ENCODE measurements at places on chromosomes 4 and X.

GRCh38 chrX:18422886-18423285, 2.5 kb upstream of the CDKL5 start:
- DNase-seq, result no peak

GRCh38 chr4:48756689-48757220, 23.3 kb downstream of the FRYL start:
- no peak for DNase-seq

DNA sequence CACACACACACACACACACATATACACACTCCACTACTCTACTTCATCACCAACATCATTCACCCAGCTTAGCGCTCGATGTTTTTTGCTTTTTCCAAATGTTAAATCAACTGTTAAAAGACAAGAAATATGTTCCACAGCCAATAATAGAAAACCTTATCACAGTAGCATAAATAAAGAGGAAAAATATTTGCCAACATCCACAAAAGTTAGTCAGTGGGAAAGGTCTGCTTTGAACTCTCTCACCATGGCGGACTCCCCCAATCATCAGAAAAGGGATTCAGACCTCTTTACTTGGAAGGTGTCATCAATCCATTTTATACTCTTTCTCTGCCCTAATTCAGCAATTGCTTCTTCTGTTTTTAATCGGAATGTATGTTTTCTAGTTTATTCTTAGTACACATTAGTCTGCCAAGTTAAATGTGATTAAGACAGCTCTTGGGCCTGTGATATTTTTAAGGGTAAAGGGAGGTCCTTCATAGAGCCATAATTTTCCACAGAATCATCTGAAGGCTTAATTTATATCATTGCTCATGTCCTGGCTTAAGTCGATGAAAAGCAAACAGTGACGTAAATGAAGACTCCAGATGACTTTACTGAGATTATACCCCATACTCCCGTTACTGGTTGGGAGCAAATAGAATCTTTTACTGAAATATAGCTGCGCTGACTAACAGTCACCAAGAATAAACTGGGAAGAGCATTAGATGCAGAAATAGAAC, 29.7 kb upstream of the LGI2 start:
- no peak for DNase-seq

DNA sequence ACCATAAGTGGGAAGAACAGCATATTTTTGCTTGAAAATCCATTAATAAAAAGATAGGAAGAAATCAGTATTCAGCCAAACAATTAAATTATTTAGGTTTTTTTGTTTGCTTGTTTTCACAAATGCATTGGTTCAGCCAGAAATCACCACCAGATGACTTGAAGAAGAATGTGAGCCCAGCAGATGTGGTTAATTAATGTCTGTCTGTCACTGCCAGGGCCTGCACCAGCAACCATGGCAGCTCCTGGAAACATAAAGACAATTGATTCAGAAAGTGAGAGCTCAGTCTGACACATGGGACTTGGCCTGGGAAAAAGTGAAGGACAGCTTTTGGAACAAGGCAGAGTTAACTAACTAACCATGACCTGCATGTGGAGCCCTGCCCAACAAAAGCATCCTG, 74.0 kb downstream of the MAOB start:
- DNase-seq, result no peak

DNA sequence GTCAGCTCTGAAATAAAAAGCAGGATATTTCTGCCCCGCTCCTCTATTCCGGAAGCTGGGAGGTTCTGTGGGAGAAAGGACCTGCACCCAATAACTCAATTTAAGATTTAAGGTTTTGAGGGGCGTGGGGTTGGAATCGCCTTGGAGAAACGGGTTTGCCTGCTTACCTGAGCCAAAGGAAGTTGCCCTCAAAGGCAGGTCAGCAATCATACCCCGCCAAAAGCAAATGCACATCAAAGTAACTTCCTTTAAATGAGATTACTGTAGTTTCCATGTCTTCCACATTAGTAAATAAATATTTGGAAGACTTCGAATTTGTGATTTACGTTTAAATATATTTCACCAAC, 978 bp upstream of the HS3ST1 start:
- no peak for DNase-seq

GRCh38 chr4:156725257-156725656, 246.3 kb downstream of the PDGFC start:
- no peak for DNase-seq

DNA sequence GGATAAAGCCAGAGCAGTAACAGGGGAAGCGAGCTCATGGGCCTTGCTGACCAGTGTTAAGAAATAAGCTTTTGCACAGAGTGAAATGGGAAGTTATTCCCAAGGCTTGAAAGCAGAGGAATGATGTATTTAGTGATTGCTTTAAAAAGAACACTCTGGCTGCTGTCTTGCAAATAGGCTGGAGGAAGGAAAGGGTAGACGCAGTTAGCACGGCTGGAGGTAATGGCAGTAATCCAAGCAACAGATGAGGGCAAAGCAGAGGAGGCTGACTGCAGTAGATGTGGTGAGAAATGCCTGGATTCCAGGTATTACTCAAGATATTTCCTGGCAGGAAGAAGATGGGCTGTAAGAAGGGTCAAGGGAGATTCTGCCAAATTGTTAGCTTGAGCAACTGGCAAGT, 1342.3 kb upstream of the AGA start:
- no peak for DNase-seq

GRCh38 chrX:9132036-9132638, 98.2 kb upstream of the FAM9B start:
- DNase-seq, result no peak

DNA sequence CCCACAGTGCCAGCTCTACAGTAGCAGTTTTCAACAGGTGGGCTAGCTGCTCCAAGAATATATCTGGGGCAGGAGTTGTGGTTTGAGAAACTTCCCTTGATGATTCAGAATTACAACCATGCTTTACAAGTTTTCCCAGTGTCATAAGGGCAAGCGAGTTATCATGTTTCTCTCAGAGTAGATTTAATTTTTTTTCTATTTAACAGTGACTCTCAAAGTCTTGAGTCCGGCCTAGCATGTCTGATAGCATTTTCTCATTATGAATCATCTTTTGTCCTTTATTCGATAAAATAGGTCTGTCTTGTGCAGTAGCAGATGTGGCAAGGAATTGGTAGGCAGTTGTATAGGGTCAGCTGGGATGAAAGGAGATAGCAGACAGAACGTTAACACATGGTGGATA, 62.2 kb upstream of the SPANXD start:
- DNase-seq, result no peak

DNA sequence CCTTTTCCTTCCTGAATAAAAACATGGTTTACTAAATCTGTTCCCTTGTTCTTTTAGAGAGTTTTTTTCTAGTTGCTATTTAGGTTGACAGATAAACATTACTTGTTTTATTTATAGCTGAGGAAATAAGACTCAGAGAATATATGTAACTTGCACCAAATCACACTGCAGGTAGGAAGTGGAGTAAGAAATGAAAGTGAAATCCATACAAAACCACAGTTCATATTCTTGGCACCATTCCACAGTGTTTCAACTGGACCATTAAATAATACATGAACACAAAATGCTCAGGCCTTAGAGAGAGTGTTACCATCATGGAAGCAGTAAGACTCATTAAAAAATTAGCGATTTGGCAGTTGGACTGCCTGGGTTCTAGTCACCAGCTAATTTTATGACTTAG, 326.9 kb upstream of the SLIT2 start:
- no peak for DNase-seq

GRCh38 chr4:28948501-28948900, 1771.7 kb upstream of the PCDH7 start:
- no peak for DNase-seq

DNA sequence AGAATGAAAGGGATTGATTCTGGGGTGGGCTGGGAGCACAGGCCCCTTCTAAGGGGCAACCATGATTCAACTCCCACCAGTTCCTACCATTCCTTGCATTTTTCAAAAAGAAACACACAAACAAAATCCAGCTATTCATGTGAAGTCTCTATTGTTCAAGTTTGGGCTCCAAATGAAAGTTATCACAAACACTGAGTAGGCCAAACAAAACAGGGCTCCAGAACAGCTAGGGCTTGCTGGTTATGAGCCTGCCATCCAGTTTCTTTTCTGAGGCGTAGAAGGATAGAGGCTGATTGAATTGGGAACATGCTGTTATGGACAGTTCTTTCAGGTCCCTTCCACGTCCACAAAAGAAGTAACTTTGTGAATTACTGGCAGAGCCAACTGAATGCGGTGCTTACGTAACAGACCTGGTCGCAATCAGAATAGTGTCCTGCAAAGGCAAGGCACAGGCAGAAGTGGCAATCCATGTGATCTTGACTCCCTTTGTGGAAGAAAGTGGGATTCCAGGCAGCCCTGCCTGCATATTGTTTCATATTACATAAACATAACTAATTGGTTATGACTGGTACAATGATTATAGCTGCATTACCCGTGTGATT, 244.5 kb downstream of the SCFD2 start:
- no peak for DNase-seq

DNA sequence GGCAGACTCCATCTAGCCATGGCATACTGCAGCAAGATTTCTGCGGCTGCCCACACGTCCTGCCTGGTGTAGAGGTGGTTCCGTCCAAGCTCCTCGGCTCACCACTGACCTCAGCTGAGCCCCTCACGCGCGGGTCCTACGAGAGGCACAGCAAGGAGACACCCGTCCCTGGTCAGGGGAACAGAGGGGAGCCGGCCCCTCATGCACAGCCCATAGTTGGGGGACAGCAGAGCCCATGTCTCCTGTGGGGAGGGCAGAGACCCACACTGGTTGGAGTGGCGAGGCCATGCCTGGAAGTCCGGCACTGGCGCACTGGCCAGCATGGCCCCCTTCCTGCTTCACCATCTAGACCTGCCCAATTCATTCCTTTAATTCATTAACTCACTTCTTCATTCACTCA, 80.8 kb downstream of the HTRA3 start:
- no peak for DNase-seq

DNA sequence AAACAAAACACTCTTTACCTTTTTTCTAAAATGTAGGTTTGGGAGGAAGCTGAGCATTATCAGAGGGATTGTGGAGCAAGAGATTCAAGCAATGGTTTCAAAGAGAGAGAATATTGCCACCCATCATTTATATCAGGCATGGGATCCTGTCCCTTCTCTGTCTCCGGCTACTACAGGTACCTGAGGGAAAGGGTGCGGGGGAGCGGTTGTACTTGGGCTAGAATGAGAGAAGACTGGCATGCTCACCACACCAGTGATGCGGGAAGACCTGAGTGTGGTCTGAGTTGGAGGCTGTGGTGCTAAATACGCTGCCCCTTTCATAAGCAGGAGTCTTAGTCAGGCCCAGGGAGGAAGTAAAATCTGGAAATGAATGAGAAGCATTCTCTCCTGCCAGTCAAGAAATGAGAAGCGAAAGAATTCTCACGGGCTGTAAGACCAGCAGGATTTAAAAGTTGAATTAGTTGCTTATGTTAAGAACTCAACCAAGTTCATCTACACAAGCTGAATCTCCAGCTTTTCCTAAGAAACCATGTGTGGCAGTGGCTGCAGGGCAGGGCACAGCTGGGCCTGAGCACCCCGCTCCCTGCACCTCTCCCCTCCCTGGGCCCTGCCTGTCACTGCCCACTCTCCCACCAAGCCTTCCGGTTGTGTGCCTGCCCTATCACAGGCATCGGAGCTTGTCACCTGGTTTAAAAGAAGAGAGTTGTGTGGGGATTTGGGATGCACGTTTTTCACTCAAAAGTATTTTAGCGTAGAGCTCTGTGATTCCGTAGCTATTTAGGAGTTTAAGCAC, 24.8 kb upstream of the MSANTD1 start:
- no peak for DNase-seq

- no peak for DNase-seq
Observed at GRCh38 chr4:83207497-83208101, 77.0 kb downstream of the COQ2 start.

DNA sequence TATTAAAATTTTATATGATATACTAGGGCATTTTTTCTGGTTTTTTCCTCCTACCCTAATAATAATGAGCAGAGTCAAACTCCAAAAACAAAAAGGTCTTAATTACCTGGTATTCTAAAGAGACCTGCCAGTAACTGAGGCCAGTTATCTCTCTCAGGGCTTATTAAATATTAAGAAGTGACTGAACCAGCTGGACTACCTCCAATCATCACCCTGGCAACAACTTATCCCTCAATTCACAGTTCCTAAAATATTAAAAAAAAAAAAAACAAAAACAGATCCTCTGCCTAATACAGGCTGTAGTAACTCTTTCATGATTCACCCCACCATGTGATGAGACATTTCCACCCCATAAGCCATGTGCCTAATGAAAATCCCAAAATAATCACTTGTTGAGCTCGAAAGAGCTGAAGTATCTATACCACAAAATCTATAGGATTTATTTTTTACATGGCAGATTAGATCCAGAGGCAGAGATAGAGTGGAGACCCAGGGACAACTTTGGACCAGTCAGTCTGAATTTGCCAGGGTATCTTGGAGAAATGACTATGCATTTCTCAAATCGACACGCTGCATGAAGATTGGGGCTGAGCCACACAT, 698.0 kb downstream of the FAT4 start:
- no peak for DNase-seq

DNA sequence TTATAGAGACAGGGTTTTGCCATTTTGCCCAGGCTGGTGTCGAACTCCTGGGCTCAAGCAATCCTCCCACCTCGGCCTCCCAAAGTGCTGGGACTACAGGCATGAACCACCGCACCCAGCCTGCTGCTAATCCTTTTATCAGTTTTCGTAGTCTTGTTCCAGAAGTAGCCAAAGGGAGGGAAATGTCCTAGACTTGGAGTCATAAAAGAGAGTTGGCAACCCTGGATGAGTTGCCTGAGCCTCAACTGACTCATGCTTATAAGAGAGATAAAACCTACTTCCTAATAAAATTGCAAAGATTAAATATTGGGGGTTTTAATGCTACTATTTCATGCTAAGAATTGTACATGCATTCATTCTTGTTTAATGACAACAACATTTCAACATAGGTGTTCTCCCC, 44.3 kb downstream of the CD40LG start:
- DNase-seq, result no peak

DNA sequence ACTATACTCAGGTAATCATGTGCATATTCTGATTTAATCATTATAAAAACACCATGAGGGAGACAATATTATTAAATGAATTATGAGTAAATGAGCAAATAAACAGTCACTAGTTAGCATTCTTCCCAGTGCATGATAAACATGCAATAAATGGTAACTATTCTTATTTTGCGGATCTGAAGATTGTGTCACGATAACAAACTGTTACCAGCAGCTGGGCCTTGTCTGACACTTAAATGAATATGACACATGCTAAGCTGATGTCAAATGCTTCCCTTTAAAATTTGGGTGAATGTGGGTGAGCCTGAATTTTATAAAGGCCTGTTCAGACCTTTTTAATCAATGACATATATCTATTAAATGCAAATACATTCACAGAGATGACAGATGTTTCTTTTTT, 68.2 kb upstream of the KIT start:
- no peak for DNase-seq

DNA sequence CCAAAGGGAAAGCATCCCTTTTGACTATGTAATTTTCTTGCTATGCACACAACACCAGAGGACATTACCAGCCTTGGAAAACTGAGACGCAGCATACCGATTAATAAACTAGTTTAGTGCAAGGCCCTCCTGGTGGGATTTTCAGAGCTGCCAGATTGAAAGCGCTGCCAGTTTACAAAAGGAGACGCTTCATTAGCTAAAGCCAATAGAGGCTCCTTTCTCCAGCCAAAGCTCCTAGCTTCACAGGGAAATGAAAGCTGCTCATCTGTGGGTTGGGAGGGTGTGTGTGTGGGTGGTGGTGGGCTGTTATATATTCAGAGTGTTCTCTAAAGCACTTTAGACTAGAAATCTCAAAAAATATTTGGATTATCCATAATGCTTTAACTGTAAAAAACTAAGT, 32.4 kb downstream of the SPANXN4 start:
- no peak for DNase-seq

GRCh38 chr4:14888790-14889572, 113.3 kb upstream of the CPEB2 start:
- DNase-seq, result no peak

GRCh38 chr4:41436419-41436818, 101.5 kb upstream of the LIMCH1 start:
- no peak for DNase-seq
